Esophagus squamous epithelium (tissue), 5 donors: ENCODE measurements at places on chromosomes 5 and 9. TPM values are rescaled to one million over a fixed set of nuclear protein-coding genes. Genes with fewer than 3 reads are reported as not detected.

DNA sequence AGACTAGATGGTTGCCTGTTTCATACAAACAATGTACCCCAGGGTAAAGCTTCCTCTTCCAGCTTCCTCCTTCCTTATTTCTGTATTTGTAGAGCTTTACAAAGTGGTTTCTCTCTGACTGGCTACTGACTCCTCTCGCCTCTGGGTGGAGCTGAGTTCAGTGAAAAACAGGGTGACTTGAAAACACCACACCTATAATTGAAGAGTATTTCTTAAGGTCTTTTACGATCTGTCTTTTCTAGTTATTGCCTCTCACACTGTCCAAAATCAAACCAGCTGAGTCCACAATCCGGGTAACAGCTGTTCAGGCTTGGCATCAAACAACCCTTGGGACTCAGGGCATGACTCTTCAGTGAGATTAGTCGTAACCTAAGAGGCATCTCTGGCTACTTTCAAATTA lies 200.4 kb downstream of the ARRDC3 start:
- DNase-seq, result no peak
- peak overlapping the region; percentile 83 for H3K27ac ChIP-seq
- H3K4me1 ChIP-seq, result peaks cover 30% of the 10 kb centered on the region
- H3K27me3 ChIP-seq, result no peaks in the 10 kb centered on the region
- no peaks in the 10 kb centered on the region for H3K36me3 ChIP-seq

GRCh38 chr5:138985683-138986082 lies 110.5 kb upstream of the LRRTM2 start:
- no peak overlapping the region for H3K27ac ChIP-seq
- H3K36me3 ChIP-seq, result no peaks in the 10 kb centered on the region
- no peaks in the 10 kb centered on the region for H3K4me1 ChIP-seq
- H3K4me3 ChIP-seq, result no peak overlapping the region
- H3K27me3 ChIP-seq, result no peaks in the 10 kb centered on the region
- no peak for DNase-seq

GRCh38 chr5:67221487-67222242 lies 25.1 kb upstream of the CD180 start:
- no peaks in the 10 kb centered on the region for H3K27me3 ChIP-seq
- no peaks in the 10 kb centered on the region for H3K4me1 ChIP-seq
- H3K27ac ChIP-seq, result no peak overlapping the region
- no peak for DNase-seq
- no peaks in the 10 kb centered on the region for H3K36me3 ChIP-seq

GRCh38 chr9:95724253-95724991 lies 151.1 kb upstream of the ERCC6L2 start:
- no peaks in the 10 kb centered on the region for H3K4me1 ChIP-seq
- H3K36me3 ChIP-seq, result no peaks in the 10 kb centered on the region
- H3K4me3 ChIP-seq, result no peak overlapping the region
- no peaks in the 10 kb centered on the region for H3K27me3 ChIP-seq

DNA sequence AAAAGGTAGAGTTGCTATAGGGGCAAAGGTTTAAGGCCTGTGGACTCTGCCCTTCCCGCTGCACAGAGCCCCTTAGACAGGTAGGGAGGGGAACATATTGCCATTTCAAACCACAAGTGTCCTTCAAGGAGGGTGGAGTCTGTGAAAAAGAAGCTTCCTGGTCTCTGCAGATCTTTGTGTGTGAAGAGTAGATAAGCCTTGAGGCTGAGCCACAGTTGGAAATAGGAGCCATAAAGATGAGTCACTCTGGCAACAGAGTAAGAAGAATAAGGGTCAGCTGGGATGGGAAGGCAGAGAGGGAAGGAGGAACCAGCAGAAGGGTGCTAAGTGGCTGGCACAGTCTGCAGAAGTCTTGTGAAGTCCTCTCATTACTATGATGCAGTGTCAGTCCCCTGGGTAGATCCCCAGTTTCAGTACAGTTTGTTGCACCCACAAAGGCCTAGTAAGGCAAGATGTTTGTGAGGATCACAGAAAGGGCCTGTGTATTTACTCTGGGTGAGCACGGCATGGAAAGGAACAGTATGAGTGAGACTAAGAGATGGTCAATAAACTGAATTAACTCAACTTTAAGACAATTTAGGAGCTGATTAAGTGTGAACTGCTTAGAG lies 18.1 kb downstream of the GRXCR2 start:
- peaks cover 17% of the 10 kb centered on the region for H3K4me1 ChIP-seq
- H3K27me3 ChIP-seq, result no peaks in the 10 kb centered on the region
- no peak for DNase-seq
- H3K4me3 ChIP-seq, result no peak overlapping the region
- H3K27ac ChIP-seq, result no peak overlapping the region

MLANA gene
- total RNA-seq, result not detected
